ENCODE measurements at places on chromosomes 12 and 14.
A peak's percentile ranks its signal among the peaks of the same experiment; 100 is the strongest.

DNA sequence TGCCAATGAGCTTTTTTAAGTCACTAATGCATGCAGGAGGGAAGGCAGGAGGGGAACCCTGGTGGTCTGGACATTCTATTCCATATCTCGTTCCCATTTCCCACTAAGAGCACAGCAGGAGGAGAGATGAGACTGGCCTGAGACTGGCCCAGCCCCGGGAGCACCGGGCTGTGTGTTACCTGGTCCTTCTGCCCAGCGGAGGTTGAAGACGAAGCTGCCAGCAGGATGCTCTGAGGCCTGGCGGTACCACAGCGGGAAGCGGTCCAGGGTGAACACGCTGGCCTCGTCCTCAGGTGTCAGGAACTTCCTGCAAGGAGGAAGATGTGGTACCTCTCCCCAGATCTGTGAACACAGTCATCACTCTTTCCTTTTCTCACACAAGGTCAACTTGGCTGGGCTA lies 23.9 kb downstream of the LRTM2 start:
- no peak for DNase-seq

GRCh38 chr14:79544698-79545070 lies 666.6 kb downstream of the DIO2 start:
- DNase-seq = no peak

DNA sequence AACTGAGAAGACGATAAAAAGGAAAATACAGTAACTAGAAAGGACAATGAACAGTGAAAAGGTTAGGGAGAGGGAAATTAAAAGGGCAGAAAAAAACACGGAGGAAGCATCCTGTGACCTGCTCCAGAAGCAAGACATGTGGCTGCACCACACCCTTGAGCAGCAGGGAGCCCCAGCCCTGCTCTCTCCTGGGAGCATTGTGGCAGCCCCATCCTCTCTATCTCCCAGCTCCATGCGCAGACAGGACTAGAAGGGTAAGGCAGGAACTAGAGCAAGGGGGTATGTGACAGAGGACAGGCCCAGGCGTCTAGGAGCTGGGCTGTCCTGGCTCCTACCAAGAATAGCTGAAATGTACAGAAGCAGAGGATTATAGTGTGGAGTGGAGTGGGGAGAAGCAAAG lies 38.6 kb upstream of the SMUG1 start:
- no peak for DNase-seq

- DNase-seq = no peak
Observed at GRCh38 chr12:131171029-131171428, 217.3 kb downstream of the ADGRD1 start.

DNA sequence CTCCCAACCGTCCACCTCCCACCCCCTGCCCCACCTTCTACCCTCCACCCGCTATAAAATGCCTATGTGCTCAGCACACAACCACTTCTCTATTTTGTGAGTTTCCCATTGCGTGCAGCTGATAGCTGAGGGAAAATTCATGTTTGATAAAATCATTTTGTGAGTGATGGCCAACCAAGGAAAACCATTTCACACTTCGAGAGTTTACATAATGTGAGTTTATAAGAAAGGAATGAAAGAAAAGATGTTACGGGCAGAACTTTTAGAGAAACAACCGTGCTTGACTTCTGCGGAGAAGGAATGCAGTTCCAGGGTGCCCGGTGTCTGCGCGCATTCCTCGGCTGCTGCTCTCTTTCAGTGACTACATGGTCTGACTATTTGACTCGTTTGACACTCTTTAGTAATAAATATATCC lies 140.9 kb downstream of the EFCAB11 start:
- DNase-seq = no peak

DNA sequence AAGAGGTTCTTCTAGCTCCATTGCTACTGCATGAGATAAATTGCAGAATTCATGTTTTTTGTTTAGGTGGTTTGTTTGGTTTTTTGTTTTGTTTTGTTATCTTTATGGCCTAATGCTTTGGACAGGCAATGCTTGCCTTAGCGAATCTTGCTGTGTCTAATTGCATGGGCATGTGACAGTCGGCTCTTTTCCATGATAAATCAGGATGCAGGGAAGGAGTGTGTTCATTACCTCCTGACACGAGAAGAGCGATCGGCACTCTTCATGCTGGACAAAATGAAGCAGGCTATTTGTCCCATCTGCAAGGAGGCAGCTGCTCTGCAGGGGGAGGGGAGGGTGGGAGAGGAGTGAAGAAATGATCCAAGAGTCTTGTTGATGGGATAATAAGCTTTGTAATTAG lies 6.5 kb downstream of the CCDC60 start:
- no peak for DNase-seq

GRCh38 chr12:101087920-101088319 lies 122.1 kb downstream of the SLC5A8 start:
- no peak for DNase-seq

DNA sequence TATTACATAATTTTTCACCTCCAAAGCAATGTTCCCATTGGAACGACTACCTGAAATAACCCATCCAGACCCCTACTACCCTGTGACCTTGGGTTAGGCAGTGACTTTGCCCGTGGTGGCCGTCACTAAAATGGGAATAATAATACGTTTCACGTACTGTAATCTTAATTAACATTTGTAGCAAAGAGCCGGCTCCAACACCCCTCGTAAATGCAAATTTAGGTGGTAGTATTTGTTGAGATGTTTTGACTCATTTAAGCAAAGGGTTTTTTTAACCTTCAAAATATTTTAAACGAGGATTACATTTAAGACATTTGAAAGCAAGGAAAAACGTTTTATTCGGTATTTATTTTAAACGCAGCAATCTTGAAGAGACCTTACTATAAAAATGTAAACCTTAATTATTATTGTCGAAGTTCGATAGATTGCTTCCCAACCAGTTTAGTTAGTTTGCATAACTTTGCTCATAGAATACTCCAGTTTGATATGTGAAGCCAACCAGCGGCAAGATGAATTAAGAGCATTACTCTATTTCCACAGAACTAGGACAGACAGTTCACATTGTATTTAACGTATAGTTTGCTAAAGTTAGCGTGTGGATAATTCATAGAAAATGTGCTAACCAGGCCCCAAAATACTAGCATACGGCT lies 1.4 kb upstream of the ARID2 start:
- peak; percentile 72 for DNase-seq

DNA sequence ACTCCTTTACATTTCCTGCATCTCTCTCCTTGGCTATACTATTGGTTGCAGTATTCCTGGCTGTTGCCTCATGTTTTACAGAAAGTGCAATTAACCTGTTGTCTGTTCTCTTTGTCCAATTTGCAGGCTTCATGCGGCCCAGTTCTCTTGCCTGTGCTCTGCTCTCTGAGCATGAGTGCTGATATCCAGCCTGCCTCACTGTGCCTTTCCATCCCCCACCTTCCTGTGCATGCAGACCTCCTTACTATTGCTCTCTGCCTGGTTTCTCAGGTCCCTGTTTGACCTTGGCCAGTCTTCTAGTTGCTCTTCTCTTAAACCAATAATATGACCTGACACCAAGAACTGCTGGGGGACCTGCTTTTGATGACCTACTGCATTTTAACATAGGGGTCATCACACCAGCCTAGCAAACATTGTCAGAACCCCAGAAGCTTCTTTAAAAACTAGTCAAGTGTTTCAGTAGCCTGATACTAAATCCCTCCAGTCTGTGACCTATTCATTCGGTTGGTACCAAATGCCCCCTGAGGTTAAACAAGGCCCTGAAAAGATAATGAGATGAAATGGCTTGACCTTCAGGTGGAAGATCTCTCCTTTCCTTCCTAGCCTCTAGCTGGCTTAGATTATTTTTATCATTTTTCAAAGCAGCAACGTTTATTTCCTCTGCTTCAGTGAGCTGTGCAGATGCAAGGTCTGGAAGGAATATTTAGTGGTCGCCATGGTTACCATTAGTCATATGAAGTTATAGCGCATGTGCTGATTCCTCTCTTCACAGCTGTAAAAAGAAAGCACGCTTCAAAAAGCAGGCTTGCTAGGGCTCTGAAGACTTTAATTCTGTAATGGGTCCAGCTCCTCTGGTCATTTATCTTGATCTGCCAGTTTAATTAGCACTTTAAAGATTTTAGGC lies 216.5 kb downstream of the PHLDA1 start:
- no peak for DNase-seq
